ENCODE measurements at places on chromosomes 1 and 21.

- DNase-seq = no peak
These were observed 41.9 kb downstream of the ACP6 start for GRCh38 chr1:147628441-147628840.

GRCh38 chr1:201539561-201540431, 869 bp downstream of the NAV1 start:
- no peak for DNase-seq

DNA sequence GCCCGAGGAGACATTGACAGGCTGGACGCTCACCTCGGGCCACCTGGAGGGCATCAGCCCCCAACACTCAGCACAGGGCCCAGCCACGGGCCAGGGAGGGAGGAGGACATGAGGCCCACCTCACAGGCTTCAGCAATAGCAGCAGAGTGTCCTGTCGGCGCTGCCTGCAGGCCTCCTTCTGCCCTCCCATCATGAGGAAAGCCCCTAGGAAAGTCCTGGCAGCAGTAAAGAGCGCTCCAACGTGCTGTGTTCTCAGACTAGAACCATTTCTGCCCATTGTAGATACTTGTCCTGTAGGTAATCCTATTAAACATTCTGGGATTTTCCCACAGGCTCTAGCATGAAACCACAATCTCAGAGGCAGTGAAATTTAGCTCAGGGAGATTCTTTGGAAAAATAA, 62.0 kb upstream of the GALNT2 start:
- DNase-seq = no peak

- DNase-seq = no peak
These were observed at the start of gene CHRM3 for GRCh38 chr1:239386453-239387303. Gene CHRM3, plus strand, starts transcription at chr1:239386568. Its CDS starts 520,884 bp downstream, at chr1:239907452.

GRCh38 chr1:116417678-116418077, 44.6 kb downstream of the ATP1A1 start:
- no peak for DNase-seq

- DNase-seq = no peak
These were observed 4.3 kb upstream of the FUCA1 start for GRCh38 chr1:23872421-23872820.

DNA sequence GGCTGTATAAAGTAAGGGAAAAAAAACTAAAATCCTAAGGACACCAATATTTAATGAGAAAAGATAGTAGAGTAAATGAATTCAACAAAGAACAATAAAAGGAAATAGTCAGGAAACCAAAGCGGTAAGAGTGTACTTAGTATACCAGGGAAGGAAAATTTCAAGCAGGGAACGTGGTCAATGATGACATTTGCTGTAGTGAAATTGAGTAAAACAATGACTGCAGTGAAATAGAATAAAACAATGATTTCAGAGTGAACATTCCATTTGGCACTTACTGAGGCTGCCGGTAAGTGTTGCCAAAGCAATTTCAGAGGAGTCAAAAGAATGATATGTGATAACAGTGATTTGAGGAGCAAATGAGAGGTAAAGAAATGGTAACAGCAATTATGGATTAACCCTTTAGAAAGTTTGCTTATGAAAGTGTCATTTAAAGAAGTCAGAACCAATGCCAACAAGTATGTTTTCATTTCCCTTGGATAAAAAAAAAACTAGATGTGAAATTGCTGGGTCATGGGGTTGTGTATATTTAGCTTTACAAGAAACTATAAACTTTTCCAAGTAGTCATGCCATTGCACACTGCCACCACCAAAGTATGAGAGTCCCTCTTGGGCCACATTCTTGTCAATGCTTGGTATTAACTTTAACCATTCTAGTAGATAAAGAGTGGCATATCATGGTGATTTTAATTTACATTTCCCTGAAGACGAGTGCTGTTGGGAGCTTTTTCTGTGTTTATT, 50.5 kb downstream of the VCAM1 start:
- DNase-seq = no peak

- no peak for DNase-seq
These were observed 14.3 kb downstream of the NHLH2 start for GRCh38 chr1:115826628-115827027.

DNA sequence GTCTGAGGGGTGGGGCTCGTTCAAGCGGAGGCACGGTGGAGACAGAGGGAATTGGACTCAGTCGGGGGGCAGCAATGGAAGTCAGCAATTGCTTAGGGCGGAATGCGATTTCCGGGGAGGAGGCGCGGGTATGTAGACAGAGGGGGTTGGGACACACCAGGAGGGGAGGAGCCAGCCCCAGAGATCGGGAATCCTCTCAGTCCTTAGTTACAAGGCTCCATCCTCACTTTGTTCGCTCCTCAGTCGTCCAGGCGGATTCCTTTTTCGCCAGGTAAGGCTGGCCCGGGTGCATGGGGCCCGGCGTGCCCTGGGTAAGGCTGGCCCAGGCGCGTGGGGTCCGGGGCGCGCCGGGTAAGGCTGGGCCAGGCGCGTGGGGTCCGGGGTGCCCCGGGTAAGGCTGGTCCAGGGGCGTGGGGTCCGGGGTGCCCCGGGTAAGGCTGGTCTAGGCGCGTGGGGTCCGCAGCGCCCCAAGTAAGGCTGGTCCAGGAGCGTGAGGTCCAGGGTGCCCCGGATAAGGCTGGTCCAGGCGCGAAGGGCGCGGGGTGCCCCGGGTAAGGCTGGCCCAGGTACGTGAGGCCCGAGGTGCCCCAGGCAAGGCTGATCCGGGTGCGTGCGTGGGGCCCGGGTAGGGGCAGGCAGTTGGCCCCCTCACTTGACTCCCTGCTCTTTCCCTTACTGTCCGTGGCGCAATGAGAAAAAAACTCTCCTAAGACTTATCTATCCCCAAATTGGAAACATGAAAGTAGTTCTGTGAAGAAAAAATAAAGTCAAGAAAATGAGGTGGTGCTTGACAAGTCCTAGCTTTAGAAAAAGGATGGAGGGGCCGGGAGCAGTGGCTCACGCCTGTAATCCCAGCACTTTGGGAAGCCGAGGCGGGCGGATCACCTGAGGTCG, at the start of gene L1TD1:
Gene L1TD1 (plus strand): TSS at position 199 of the 894 bp plus-strand sequence. CDS start 11,780 bp downstream, outside the sequence.
- no peak for DNase-seq

GRCh38 chr1:20337581-20337980, 46.9 kb downstream of the VWA5B1 start:
- DNase-seq = no peak
